ENCODE measurements at places on chromosomes 1 and 21.

DNA sequence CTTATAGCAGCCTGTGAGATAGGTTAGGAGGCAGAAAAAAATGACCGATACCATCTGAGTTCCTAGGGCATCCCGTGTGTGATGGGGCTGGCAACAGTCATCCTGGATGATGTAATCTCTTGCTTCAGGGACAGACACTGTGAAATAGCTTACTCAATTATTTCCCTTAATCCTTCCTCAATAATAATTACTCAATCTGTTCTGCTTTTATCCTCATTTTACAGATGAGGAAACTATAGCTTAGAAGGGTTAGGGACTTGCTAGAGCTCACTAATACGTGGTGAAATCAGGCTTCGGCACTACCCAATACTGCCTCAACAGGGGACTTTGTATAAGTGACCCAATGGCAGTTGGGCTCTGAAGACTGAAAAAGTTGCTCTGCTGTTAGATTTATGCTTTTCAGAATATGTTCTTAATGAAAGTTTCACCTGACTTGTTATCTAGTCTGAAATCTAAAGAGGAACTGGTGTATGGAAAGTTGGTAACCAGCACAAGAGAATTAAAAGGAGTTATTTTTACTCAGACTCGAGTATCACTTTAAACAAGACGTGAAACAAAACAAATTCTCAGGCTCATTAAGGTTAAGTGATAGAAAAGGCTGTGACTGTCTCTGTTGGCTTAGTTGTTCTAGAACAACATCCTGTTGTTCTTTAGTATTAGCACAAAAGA is 14.4 kb downstream of the CD55 start:
- DNase-seq = no peak

DNA sequence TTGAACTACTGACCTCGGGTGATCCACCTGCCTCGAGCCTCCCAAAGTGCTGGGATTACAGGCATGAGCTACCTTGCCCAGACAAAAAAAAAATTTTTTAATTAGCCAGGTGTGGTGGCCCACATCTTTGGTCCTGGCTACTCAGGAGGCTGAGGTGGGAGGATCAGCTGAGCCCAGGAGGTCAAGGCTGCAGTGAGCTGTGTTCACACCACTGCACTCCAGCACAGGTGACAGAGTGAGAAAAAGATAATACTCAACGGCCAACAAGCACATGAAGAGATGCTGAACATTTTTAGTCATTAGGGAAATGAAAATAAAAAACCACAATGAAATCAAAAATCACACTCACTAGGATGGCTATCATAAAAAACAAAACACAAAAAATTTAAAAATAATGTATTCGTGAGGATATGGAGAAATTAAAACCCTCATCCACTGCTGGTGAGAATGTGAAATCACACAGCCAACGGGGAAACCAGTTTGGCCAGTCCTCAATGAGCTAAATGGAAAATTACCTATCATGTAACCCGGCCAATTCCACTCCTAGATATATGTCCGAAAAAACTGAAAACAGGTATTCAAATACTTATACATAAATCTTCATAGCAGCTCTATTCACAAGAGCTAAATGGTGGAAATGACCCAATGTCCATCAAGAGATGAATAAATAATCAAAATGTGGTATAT is 41.2 kb downstream of the ENAH start:
- DNase-seq = no peak

GRCh38 chr1:154497026-154497806 is 4.8 kb upstream of the TDRD10 start:
- no peak for DNase-seq

- no peak for DNase-seq
Observed at GRCh38 chr1:220564216-220564615, 36.3 kb downstream of the MARK1 start.

- DNase-seq = peak; percentile 40
Observed at GRCh38 chr1:15836772-15837669, 10.5 kb upstream of the SPEN start.

GRCh38 chr1:219500327-219500897 is 112.5 kb downstream of the ZC3H11B start:
- DNase-seq = no peak

- DNase-seq = no peak
Observed at GRCh38 chr21:35585155-35585554, 475.2 kb downstream of the SETD4 start.

DNA sequence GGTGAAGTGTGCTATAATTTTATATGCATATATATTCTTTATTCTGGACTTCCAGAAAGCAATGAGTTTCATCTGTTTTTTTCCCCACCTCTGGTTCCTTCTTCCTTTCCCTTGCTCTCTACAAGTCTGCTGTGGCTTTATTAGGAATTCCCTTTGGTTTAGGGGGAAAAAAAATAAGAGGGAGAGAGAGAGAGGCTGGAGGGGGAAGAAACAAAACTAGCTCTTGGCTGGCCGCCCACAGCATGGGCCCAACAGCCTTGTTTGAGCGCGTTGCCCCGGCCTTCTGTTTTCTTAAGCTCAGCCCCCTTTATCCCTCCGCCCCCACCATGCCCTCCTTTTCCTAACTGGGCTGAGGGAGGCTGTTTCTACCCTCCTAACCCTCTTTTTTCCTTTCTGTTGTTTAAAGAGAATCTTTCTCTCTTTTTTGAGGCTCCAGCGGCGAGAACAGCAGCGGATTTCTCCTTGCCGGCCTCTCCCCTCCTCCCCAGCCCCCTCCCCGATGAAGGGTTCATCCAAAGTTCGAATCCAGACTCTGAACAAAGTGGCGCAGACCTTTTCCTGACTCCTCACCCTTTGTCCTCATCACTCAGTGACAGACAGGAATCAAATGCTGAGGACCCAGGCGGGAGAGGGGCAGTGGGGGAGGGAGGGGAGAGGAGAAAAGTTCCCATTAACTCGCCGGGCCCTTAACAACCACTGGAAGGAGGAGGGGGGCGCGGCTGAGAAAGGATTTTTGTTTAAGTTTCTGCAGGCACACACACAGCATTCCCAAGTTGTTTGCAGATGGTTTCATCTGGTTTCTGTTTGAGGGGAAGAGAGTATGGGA is 29.7 kb downstream of the PBX1 start:
- no peak for DNase-seq

- DNase-seq = no peak
Observed at GRCh38 chr1:109815809-109816174, 52.1 kb upstream of the EPS8L3 start.

DNA sequence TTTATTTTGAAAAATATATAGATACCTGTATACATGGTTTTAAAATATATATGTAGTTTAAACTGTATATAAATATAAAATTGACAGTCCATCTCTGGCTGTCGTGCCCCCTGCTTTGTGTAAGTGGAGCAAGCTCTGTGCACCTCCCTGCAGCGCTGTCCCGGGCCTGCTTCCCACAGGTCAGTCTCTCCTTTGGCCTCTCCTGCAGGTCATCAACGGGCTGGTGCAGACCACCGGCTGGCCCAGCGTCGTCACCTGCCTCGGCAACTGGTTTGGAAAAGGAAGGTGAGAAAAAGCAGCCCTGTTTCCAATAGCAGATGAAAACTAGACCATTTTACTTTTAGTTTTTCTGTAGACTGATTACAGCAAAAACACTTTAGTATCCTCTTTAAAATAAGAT is 28.5 kb downstream of the SLC37A1 start:
- no peak for DNase-seq

DNA sequence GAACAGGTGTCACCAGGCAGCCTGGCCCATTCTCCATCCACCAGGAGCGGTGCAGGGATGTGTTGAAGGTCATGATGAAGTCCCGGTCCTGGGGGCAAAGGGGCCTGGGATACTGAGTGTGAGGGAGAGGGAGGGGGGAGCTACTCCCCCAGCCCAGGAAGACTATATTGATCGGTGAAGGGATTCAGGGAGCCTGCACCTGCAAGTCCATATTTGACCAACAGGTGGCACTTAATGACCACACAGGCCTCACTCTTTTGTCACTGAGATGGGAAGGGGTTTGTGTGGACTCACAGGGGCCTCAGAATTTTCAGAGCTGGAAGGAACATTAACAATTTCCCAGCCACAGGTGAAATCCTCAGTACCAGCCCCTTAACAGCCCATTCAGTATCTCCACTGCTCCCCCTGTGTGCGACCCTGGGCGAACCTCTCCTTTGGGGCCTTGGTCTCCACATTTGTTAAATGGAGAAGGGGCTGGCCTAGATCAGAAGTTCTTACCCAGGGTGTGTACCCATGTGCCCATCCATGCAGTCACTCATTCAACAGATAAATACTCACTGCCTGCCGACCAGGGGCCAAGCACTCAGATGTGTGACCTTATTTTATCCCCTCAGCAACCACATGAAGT is 55.6 kb downstream of the NKAIN1 start:
- DNase-seq = no peak

GRCh38 chr1:227353186-227353585 is 34.9 kb upstream of the CDC42BPA start:
- DNase-seq = no peak

GRCh38 chr21:36791180-36791579 is 92.3 kb downstream of the SIM2 start:
- DNase-seq = no peak
